ENCODE measurements at places on chromosomes 7 and 10.

GRCh38 chr10:111222961-111223360 is 146.1 kb downstream of the ADRA2A start:
- DNase-seq = no peak

DNA sequence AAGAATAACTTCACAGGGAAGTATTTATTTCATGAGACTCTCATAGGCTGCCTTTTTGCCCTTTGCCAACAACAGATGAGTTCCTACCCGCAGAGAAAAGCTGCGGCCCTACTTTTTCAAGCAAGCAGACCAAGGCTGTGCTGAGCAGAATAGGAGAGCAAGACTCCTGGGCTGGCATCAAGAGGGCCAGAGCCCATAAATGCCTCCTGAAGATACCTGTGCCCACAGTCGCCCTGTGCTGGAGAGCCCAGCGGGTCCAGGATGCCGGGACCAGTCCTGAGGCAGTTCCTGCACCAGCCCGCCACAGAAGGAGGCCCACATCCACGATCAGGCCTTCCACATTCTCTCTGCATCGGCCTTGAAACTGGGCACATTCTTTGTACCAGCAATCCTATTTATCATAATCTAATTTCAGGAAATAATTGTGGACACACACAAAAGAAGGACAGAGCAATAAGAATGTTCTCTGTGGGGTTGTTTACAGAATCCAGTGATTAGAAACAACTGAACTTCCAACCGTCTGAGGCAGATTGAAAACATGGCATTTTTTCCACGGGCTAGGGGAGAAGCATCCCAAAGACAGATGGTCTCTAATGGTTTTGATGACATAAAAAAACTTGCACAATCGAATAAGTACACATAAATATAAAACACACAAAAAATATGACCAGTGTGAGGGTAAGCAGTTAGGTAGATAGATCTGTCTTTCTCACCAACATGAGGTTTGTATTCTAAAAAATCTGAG is 95.6 kb downstream of the CPXM2 start:
- no peak for DNase-seq

DNA sequence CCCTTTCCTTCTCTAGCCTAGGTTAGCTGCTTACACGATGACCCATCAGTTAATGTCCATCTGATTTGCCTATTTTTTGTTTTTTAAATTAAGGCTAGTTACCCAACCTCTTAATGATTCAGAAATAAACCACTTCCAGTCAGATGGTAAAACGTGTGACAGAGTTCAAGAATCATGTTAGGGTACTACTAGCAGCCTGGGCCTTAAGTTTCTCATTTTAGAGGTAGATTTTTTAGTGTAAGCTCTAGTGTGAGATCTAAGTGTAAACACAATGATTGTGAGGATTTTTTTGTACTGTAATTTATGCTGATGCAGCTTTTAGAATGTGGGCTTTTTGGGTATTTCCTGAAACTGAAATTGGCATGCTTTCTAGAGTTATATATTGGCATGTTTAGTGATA is 130.0 kb downstream of the CDK14 start:
- DNase-seq = no peak

DNA sequence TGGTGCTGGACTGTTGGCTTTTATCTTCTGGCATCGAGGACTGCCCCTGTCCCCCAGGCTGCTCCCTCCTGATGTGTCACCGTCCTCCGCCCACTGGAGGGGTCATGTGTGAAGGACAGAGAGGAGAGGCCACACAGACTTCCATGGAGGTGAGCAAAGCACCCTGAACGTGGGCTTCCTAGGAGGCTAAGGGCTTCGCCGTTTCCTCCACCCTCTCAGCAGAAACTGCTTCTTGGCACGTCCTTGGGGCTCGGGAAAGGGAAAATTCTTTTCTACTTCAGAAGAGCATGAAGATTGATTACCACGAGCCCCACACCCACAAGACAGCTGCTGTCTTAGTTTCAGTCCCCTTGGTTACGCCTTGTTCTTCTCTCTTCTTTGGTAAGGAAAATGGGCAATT is 218.2 kb downstream of the CCDC3 start:
- no peak for DNase-seq

GRCh38 chr10:77391605-77392235 is 245.9 kb downstream of the KCNMA1 start:
- DNase-seq = no peak
